ENCODE measurements at places on chromosomes 1 and 21. TPM values are rescaled to one million over a fixed set of nuclear protein-coding genes. Genes with fewer than 3 reads are reported as not detected.

Gene B3GALT2
- 0.39 TPM for total RNA-seq

Gene SAMD11
- 9.5 TPM for total RNA-seq

Gene S100B
- total RNA-seq = 1.0 TPM

Gene KCNN3
- total RNA-seq = 0.66 TPM

Measured in astrocyte (in vitro differentiated cells and primary cell).